ENCODE measurements at places on chromosomes 1 and 21. TPM values are rescaled to one million over a fixed set of nuclear protein-coding genes. Genes with fewer than 3 reads are reported as not detected.

The C1orf185 gene
- total RNA-seq: not detected

The UBASH3A gene
- not detected for total RNA-seq

The NOS1AP gene
- total RNA-seq: 0.94 TPM

The SHCBP1L gene
- total RNA-seq: not detected

The PGLYRP4 gene
- total RNA-seq: not detected

The SLFNL1 gene
- 0.14 TPM for total RNA-seq

The NBPF4 gene
- total RNA-seq: not detected

Measured in astrocyte (in vitro differentiated cells and primary cell).